ENCODE measurements at places on chromosomes 3 and 15. TPM values are rescaled to one million over a fixed set of nuclear protein-coding genes. Genes with fewer than 3 reads are reported as not detected.

The C2CD4B gene
- 0.65 TPM for polyA plus RNA-seq

The SERPINI2 gene
- polyA plus RNA-seq, result 0.30 TPM

The DPPA4 gene
- polyA plus RNA-seq, result not detected

The GABRB3 gene
- 0.90 TPM for polyA plus RNA-seq

DNA sequence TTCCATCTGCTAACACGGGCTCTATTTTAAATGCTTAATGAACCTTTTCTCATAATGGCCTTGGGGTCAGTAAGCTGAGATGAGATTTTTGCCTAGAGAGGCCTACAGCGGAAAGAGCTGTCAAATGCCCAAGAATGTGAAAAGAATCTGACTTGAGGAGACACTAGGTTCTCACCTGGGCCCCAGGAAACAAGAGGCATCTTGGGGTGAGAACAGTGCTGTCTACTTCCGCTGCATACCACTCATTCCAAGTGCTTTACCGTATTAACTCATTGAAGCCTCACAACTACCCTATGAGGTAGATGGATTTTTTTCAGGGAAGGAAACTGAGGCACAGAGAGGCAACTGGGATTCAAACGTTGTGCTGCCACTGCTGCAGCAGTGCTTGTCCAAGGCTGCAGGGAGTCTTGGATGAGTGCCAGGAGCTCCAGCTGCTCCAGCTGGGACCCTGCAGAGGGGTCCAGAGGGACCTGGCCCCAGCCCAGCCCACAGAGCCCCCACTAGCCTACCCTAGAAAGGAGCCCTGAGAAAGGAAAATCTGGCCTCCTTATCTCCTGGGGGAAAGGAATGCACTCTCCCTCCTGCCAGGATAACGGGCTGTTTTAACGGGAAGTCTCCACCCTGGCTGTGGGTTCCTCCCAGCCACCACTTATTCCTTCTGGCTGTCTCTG, 68.4 kb downstream of the SLC12A8 start:
- DNase-seq, result no peak

GRCh38 chr3:130480736-130481135, 36.2 kb upstream of the COL6A6 start:
- peak; percentile 21 for DNase-seq

DNA sequence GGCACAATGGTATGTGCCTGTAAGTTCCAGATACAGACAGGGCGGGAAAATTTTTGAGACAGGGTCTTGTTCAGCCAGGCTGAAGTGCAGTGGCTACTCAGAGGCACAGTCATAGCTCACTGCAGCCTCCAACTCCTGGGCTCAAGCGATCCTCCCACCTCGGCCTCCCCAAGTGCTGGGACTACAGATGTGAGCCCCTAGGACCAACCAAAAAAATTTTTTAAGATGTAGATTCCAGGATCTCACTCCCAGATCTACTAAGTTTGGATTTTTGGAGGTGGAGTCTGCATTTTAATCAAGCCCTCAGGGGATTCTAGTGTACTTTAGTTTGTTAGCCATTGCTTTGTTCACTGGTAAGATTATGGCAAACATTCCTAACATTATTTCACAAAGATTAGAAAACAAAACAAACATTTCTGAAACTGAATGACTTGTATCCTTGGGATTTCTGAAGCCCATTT, 2.7 kb downstream of the LIPH start:
- no peak for DNase-seq

DNA sequence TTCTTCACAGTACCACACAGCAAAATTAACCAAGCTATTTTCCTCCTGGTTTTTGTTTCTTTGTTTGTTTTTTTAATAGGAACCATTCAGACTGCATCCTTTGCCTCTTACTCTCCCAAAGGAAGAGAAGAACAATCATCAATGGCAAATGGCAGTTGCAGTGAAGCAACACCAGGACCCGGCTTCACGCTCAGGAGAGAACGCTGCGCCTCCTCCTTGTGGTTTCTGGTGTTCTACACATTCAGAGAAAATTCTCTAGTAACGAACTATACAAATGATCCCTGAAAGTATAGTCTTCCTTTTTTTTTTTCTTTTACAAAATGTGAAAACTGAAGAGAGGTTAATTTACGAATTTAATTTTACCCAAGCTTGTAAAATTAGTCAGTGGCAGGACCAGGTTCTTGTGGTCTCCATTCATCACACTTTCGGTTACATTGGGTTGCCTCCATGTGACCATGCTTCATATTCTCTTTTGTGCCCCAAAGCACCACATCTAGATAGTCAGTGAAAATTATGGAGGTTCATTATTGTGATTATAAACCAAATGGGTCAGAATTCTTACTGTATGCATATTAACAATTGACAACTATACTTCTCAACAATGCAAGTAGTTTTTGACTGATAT, 10.6 kb upstream of the MINDY2 start:
- DNase-seq, result no peak

DNA sequence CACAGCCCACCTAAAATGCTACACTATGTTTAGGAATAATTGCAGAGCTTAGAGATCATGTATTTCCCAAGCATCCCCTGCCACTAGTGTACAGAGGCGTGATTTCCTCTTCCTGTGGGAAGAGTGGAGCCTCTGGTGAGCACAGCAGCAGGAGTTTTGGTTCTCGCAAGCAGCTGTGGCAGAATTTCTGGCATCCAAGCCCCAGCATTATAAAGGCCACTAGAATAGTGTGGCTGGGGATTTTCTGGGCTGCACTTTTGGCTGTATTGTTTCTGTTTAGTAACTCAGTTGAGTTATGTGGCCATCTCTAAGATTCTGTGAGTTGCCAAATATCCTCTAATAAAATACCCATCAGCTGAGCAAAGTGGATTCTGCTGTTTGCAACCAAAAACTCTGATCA, 64.7 kb downstream of the GPR176 start:
- no peak for DNase-seq

- DNase-seq, result no peak
These were observed 14.2 kb upstream of the RPP14 start for GRCh38 chr3:58291671-58292338.

DNA sequence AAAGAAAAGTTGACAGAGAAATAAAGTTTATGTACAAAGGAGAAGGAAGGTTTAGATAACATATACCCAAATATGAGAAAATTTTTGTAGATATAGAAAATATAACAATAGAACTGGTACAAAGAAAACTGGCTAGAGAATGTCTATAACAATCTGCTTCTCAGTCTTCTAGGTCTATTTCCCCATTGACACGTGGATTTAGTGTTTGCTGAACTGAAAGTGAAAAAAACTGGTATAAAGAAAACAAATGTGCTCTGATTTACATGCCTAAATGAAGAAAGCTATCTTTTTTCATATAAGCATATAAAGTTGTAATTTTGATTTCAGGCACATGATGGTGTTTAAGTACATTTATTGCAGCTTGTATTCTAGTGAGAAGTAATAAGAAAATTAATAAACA, 9.8 kb downstream of the KCNMB2 start:
- DNase-seq, result no peak

GRCh38 chr3:41030220-41030619, 169.1 kb upstream of the CTNNB1 start:
- no peak for DNase-seq

GRCh38 chr3:25430287-25430934, 2.3 kb downstream of the RARB start:
- no peak for DNase-seq

DNA sequence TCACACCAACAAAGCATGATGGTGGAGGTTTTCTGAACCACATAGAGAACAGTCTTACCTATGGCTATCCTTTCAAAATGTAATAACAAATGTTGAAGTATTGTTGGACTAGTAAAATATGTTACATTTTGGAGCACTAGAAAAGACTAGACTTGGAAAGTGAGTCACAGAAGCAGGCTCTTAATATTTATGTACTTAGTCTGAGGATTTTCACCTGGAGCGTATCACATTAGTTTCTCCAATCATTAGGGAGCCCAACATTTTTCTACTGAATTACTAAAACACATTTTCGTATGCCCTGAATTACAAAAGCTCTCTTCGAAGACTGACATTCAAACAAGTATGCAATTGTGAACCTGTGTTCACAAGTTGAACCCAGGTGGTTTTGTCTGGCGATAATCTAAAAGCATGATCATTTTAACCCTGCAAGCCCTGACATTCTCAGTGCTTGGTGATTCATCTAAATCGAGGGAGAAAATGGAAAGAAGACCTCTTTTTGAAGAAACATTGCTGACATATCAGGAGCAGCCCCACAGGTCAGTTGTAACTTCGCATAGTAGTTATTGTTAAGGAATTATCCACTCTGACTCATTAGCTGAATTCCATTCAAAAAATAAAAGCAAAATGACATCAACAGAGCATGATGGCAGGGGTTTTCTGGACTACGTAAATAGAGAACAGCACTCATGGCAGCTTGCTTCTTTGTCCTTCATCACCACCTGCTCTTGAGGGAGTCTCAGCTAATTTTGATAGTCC, 679.8 kb upstream of the NECTIN3 start:
- DNase-seq, result no peak

DNA sequence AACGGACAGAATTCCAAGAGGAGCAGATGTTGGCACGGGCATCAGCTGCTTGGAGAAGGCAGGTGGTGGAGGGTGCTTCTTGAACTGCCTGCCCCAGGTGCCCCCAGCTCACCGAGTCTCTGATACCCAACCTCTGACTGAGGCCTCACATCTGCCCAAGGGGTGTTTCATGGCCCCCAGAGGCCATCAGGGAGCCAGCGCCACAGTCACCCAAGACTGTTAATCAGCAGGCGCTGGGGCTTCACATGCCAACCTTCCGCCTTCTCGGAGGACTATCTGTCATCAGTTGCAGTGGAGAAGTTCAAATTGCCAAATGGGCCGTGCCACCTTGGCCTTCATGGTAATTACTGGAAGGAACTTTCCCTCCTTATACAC, 61.9 kb upstream of the SLC6A1 start:
- DNase-seq, result no peak

DNA sequence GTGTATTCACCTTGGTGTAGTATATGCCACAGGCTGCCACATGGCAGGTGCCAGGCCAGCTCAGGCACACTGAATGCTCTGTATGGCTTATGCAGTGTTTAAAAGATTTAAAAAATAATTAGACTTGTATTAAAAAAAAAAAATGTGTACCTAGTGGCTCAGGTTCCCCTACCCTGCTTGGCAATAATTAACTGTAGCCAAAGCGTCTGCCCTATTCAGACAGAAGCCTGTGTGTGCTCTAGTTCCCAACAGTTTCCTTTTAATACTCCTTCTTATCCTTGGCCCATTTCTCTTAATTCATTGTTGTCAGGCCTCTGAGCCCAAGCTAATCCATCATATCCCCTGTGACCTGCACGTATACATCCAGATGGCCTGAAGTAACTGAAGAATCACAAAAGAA, 752.2 kb upstream of the CFAP20DC start:
- no peak for DNase-seq

DNA sequence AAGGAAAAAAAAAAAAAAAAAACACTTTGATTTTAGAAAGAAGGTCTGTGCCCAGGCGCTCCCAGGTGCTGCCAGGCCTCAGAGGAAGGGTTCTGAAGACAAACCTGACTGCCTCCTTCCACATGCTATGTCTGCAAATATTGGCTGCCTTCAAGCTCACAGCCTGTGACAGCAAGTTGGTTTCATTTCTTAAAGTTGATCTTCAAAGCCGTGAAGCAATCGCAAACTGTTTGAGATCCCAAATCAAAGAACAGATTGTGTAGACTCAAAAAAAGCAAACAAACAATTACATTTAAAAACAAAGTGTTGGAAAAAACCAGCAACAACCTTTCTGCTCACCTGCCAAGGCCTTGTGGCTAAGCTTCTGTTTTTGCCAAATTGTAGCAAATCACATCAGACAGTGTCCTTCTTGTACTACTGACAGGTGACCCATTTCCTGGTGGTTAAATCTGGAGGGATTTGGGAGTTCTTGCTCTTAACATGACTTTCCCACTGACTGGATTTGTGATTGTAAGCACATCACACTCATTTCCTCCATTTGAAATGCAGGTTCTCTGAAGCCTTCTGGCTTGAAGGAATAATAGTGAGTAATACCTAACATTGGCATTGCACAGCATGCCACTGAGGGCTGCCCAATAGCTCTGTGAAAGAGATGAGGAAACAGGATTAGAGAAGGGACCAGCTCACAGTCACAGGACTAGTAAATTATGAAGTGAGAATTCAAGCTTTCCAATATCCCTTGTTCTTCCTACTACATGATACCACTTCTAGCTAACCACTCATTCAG, 502.4 kb downstream of the LPP start:
- no peak for DNase-seq

DNA sequence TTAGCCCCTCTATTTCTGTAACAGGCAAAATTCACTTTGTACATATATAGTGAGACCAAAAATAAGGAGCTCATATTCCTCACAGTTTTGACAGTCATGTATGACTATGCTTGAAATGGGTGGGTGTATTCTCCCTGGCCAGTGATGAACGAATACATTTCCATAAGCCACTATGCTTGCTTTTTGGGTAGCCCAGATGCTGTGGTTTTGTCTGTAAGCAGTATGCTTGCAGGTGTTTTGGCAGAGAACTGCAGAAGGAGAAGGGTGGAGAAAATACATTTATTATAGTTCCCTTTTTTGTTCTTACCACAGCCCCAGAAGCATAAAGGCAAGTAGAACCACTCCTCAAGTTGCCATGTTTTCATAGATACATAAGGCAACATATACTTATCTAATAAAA, 131.2 kb downstream of the RBMS3 start:
- DNase-seq, result no peak

DNA sequence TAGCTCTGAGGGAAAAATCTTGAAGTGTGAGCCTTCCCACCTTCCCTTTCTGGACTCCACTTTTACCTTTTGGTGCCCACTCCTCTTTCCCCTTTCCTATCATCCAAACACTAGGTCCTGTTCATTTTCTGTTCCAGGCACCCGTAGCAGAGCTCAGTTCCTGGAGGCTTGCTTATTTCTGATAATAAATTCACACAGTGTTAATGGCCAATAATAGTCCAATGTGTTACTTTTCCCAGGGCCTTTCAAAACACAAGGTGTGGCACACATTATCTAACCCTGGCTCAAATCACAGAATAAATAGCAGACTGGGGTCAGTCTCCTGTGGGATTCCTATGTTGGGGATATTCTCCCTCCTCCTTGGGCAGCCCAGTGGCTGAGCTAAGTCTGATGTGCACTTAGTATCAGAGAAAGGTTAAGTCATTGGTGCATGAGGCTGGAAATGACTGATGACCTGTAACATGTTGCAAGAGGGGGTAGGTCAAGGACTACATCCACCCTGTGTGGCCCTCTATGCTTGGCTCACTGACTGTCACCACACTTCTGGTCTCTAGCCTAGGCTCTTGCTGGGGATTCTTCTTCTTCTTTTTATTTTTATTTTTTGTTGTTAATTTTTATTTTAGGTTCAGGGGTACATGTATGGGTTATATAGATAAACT, 43.7 kb upstream of the ROPN1 start:
- DNase-seq, result no peak

GRCh38 chr3:134017490-134017889, 12.2 kb downstream of the SLCO2A1 start:
- no peak for DNase-seq
